Adrenal gland (tissue), 19 donors: ENCODE measurements at places on chromosomes 5 and 9. TPM values are rescaled to one million over a fixed set of nuclear protein-coding genes. Genes with fewer than 3 reads are reported as not detected.

PRPF4 gene
- total RNA-seq = 20.4 TPM

PLPP7 gene
- 11.8 TPM for total RNA-seq

LCN12 gene
- total RNA-seq = 1.7 TPM

FOXD4L4 gene
- 0.06 TPM for total RNA-seq

PFN3 gene
- total RNA-seq = not detected

IRX2 gene
- total RNA-seq = not detected

C5 gene
- total RNA-seq = 1.9 TPM

DNA sequence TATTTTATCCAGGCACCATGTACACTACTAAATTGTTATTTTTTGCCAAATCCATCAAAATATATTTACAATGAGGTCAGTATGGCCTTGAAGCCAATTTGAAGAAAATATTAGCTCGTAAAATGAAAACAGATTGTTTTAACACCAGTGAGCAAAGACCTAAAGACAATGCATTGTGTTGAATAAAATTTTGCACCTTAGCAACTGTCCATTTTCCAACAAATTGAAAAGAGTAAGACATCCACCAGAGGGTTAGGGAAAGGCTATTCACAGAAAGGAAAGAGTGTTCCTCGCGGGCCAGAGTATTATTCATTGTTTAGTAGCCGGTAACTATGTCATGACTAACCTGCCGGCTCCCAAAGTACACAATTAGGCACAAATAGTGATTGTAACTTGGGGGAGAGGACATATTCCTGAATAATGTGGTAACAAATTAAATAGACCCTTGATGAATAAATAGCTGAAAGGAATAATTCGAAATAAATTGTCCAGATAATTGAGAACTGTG is 213.3 kb downstream of the DNAH5 start:
- no peak for DNase-seq

DNA sequence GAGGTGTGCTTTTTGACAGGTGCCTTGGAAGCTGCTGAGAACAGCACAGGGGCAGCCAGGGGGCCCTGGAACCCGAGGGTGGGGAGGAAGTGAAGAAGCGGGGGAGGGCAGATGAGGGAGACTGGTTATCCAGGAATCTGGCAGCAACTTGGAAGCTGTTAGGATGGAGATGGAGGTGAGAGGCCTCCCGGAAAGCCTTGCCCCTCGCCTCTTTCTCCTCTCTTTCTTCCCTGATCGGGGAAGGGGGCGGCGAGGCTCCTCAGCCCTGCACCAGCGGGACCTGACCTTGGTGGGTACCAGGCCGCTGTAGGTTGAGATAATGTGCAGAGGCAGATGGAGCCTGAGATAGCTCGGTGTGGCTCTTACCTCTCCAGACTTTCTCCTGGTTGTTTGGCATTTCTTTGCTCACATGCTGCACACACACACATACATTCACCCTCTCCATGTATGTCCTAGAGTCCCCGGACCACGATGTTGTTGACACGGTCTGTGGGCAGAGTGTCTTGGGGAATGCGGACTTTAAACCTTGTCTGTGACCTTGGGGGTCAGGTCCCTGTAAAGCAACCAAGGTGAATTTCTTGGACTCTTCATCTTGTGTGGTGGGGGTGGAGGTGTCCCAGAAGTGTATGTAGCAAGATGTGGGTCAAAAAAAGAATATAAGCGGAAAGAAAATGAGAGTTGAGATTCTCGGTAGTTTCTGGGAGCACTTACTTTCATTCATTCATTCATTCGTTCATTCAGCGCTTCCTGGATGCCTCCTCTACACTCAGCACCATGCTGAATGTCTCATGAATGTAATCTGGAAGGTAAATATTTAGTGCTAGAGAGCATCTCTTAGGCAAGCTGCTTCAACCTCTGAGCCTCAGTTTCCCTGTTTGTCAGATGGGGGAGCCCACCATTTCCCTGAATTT is 1.6 kb downstream of the WWC1 start:
- DNase-seq = no peak

DNA sequence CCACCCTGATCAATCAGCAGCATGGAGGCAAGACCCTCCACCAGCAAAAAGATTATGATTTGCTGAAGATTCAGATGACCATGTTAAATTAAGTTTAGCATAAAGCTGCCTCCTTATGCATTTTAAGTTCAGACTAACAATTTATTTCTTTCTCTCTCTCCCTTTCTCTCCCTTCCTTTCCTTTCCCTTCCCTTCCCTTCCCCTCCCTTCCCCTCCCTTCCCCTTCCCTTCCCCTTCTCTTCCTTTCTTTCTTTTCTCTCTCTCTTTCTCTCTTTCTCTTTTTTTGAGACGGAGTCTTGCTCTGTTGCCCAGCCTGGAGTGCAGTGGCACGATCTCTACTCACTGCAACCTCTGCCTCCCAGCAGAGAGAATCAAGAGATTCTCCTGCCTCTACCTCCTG is 1.4 kb upstream of the MELK start:
- DNase-seq = no peak

DNA sequence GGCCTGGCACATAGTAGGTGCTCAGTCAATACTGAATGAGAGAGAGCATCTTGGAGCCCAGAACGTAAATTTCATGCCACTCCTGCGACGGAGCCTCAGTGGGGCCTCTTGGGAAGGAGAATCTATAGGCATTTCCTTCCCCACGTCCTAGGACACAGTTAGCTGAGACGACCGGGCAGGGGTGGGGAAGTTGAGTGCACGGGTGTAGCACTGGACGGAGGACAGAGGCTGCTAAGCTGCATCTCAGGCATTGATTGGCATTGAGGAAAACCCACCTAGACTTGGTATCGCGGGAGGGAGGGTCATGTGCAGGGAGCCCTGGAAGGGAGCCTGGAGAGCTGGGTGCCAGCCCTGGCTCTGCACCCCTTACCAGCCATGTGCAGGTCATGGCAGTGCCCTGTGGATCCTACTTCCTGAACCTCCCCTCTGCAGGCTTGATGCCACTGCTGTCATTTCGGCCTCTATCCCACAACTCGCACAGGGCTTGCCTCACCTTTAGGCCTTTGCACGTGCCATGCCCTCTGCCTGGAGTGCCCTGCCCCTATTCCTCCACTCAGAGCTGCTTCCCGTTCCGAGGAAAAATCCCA is 25.6 kb downstream of the NEK6 start:
- DNase-seq = no peak

DNA sequence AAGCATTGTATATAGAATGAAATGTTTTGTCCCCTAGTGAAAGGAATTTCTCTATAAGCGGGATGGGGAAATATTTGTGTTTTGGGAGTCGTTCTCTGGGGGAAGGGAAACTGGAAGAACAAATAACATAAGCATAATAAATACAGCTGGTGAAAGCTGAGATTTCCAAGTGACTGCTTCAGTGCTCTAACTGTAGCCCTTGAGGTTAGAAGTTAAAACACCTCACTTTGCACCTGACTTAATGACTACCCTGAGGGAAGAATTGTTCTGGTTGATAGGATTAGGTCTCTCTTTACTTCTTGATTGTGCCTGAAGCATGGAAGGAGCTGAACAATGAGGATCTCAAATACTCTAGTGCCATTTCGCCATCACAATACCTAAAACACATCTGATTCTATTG is 307.4 kb downstream of the MAN2A1 start:
- no peak for DNase-seq

GRCh38 chr9:114037249-114037648 is 40.9 kb downstream of the AMBP start:
- no peak for DNase-seq

DNA sequence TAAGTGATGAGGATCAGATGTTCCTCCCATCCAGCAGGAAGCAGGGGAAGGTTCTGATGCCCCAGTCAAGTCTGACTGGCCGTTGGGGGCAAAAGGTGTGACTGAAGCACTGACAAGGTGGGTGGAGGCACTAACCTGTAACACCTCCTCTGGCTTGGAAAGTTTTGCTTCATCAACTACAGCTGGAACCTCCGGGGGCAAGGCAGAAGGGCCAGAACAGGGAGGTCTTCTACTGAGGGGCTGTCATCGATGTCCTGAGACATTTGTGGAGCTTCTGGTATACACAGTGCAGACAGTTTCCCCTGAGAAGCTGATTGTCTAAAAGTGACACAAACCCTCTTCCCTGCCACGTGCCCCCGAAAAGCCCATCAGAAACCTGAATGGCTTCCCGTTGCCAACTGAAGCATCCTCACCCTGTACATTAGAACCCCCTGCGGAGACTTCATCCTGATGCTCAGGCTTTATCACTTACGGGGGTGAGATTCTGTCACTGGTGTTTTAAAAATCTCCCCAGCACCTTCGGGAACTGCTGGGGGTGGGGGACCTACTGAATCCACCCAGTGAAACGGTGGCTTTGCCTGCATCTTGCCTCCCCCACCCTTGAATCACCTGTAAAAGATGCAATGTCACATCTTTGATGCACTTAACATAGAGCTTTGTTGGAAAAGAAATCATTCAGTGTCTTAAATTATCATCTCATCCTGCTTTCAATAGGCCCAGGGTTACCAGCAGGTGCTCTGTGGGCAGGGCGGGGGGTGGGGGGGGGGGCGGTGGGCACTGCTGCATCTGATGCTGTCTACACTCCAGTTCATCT is 24.6 kb downstream of the TRAF1 start:
- no peak for DNase-seq

- DNase-seq = peak; percentile 53
Observed at GRCh38 chr9:136587145-136587943, 41.5 kb upstream of the NOTCH1 start.

DNA sequence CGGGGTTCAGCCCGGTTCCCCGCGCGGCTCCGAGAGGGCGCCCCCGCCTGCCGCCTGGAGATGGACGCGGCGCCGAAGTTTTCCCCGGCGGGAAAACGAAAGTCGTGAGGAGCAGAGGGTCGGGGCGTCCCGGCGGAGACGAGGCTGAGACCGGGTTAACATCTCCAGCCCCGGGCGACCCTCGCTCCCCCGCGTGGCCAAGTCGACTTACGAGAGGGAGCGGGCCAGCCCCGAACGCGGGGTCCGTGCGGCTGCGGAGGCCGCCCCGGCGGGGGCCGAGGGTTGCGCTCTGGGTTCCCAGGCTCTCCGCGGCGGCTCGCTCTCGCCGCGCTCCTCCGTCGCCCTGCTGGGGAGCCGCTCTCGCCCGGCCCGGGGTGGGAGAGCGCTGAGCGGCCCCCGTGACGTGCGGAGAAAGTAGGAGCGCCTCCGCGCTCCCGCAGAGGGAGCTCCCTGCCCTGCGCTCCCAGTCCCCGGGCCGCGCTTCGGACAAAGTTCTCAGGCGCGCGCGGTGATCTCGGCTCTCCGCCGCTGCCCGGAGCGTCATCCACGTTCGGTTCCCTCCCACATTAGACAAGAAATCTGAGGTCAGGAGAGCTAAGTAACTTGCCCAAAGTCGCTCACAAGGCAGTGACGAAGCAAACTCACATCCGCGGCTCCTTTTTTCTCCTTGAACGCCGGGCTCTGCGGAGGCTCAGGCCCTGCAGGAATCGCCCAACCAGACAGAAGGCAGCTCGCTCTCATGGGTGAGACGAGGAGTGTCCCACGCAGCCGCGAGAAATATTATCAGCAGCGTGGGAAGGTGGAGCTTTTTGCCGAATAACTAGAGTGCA is 1.2 kb upstream of the GCNT4 start:
- DNase-seq = peak; percentile 72

GRCh38 chr5:67363963-67364362 is 167.4 kb upstream of the CD180 start:
- DNase-seq = no peak

DNA sequence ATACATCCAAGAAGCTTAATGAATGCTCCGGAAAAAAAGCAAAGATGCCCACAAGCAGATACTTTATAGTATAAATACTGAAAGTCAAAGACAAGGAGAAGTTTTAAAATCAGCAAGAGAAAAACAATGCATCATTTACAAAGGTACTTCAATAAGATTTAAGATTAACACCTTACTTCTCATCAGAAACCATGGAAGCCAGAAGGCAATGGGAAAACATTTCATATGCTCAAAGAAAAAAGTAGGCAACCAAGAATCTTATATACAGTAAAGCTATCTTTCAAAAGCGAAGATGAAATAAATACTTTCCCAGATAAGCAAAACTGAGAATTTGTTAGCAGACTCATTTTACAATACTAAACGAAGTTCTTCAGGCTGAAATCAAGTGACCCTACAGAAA is 51.1 kb downstream of the ABHD17B start:
- DNase-seq = no peak
